Activated CD4-positive, alpha-beta T cell treated with anti-CD3 and anti-CD28 coated beads for 36 hours (primary cell): ENCODE measurements at places on chromosomes 2 and 18. TPM values are rescaled to one million over a fixed set of nuclear protein-coding genes. Genes with fewer than 3 reads are reported as not detected.

The TOGARAM2 gene
- total RNA-seq, result 3.3 TPM

The SLC4A3 gene
- total RNA-seq, result 0.05 TPM

The SH3RF3 gene
- total RNA-seq, result 1.4 TPM

The BOK gene
- 0.64 TPM for total RNA-seq

The KHK gene
- 10.6 TPM for total RNA-seq

The ZNF24 gene
- 50.9 TPM for total RNA-seq

The SPC25 gene
- total RNA-seq, result 38.4 TPM

The TGOLN2 gene
- total RNA-seq, result 84.0 TPM

The CBLN2 gene
- total RNA-seq, result not detected

The TGFA gene
- 0.18 TPM for total RNA-seq

The MTLN gene
- 46.3 TPM for total RNA-seq

The RIT2 gene
- not detected for total RNA-seq

The PDE1A gene
- total RNA-seq, result not detected

The IMMT gene
- 172 TPM for total RNA-seq
